ENCODE measurements at places on chromosomes 3 and 15. TPM values are rescaled to one million over a fixed set of nuclear protein-coding genes. Genes with fewer than 3 reads are reported as not detected.

The PIGZ gene
- total RNA-seq = 2.0 TPM

The IMPG2 gene
- 0.52 TPM for total RNA-seq

GRCh38 chr15:29805043-29805707, 17.1 kb downstream of the TJP1 start:
- no peaks in the 10 kb centered on the region for H3K4me1 ChIP-seq
- no peaks in the 10 kb centered on the region for H3K27me3 ChIP-seq
- no peak overlapping the region for H3K27ac ChIP-seq
- H3K36me3 ChIP-seq = no peaks in the 10 kb centered on the region

GRCh38 chr3:183845090-183845489, 19.7 kb upstream of the MAP6D1 start:
- no peak overlapping the region for H3K4me3 ChIP-seq
- DNase-seq = no peak

DNA sequence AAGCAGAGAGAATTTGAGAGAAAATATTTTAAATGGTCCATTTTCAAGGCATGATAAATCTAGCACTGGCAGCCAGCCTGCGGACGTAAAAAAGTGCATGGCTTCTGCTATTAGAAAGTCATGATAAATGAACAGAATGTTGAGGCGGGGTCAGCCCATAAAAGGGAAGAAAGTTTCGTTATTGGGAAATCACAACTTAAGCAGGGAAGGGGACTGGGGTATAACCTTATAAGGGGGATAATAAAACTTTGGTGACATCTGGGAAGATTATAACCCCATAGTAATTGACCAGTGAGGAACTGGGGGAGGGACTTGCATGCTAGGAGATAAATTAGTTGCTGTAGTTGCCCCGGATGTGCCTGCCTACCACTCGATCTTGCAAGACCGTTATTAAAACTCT, 88.4 kb upstream of the PLSCR4 start:
- H3K27ac ChIP-seq = no peak overlapping the region
- no peaks in the 10 kb centered on the region for H3K4me1 ChIP-seq
- no peak for DNase-seq
- no peaks in the 10 kb centered on the region for H3K27me3 ChIP-seq
- no peaks in the 10 kb centered on the region for H3K36me3 ChIP-seq

- no peaks in the 10 kb centered on the region for H3K36me3 ChIP-seq
- H3K27me3 ChIP-seq = no peaks in the 10 kb centered on the region
- H3K27ac ChIP-seq = no peak overlapping the region
These were observed 49.9 kb downstream of the P3H2 start for GRCh38 chr3:190070622-190071347.

DNA sequence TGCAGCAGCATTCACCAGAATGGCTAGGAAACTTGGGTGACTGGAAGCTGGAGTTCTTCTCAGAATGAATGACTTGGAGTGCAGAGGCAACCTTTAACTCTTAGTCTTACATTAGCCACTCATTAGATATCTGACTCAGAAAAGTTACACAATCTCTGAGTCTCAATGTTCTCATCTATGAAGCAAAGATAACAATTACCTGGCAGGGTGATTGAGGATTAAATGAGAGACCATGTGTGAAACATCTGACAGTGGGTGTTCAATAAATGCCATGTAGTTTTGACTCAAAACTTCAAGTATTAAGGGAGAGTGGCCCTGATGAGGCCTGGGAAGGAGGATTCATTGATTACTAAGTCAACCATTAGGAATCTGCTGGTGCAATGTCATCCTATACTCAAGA, 48.3 kb downstream of the MRPL3 start:
- no peaks in the 10 kb centered on the region for H3K4me1 ChIP-seq
- H3K27ac ChIP-seq = no peak overlapping the region
- H3K36me3 ChIP-seq = no peaks in the 10 kb centered on the region
- H3K27me3 ChIP-seq = no peaks in the 10 kb centered on the region

GRCh38 chr3:69648126-69648525, 91.1 kb upstream of the MITF start:
- H3K27me3 ChIP-seq = no peaks in the 10 kb centered on the region
- no peak overlapping the region for H3K4me3 ChIP-seq
- no peaks in the 10 kb centered on the region for H3K36me3 ChIP-seq
- H3K27ac ChIP-seq = no peak overlapping the region

DNA sequence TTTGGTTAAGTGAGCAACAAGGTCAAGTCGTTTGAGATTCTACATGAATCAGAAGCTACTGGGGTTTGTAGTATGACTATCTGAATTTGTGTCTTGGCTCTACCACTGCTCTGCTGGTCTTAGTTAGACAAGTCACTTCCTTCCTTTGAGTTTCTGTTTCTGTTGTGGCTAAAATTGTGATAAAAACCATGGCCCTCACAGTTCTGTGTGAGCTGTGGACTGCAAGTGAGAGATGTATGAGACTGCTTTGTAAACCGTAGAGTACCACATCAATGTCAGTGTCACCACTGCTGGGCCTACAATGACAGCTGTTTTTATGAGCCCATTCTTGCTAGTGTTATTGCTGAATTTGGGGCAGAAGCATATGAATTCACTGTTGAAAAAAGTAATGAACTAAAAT, 32.7 kb downstream of the RARB start:
- H3K27me3 ChIP-seq = no peaks in the 10 kb centered on the region
- no peaks in the 10 kb centered on the region for H3K4me1 ChIP-seq
- peak; percentile 48 for DNase-seq
- no peak overlapping the region for H3K27ac ChIP-seq
